Left kidney (tissue), 8 donors: ENCODE measurements at places on chromosomes 1 and 21. TPM values are rescaled to one million over a fixed set of nuclear protein-coding genes. Genes with fewer than 3 reads are reported as not detected.

Gene C1orf94
- polyA plus RNA-seq, result not detected

Gene AKNAD1
- not detected for polyA plus RNA-seq

Gene EEIG2
- 21.2 TPM for polyA plus RNA-seq

Gene SLC1A7
- polyA plus RNA-seq, result 0.05 TPM

Gene UTS2
- polyA plus RNA-seq, result not detected

Gene ZNF670
- polyA plus RNA-seq, result 9.1 TPM

Gene MUTYH
- 34.1 TPM for polyA plus RNA-seq

Gene MPL
- 0.83 TPM for polyA plus RNA-seq

Gene C1QB
- polyA plus RNA-seq, result 5.3 TPM

Gene BCL2L15
- polyA plus RNA-seq, result 1.4 TPM

Gene PIGR
- 1.6 TPM for polyA plus RNA-seq

Gene PRKCZ
- 29.7 TPM for polyA plus RNA-seq

Gene RIMS3
- polyA plus RNA-seq, result 1.9 TPM

Gene POMGNT1
- 84.1 TPM for polyA plus RNA-seq

Gene RNU1-4
- polyA plus RNA-seq, result 1.9 TPM

Gene THEMIS2
- 2.3 TPM for polyA plus RNA-seq
